Colonic mucosa (tissue), 4 donors: ENCODE measurements at places on chromosomes 7 and 10. TPM values are rescaled to one million over a fixed set of nuclear protein-coding genes. Genes with fewer than 3 reads are reported as not detected.

DNA sequence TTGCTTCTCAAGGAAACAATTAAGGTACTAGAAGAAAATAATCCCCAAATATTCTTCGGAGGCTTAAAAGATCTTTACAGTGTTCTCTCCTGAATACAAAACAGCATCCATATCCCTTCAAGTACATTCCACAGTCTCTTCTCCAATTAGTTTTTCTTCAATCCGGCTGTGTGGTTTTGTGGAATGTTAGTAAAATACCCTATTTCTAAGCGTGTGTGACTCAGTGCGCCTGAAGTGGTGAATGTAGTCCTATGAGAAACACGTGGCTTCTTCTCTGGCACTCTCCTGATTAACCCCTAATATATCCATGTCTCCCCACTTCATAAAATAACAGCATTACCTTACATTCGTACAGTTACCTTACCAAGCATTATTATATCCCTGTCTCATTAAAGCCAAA is 570.2 kb downstream of the ARL4A start:
- H3K36me3 ChIP-seq: no peaks in the 10 kb centered on the region
- no peak overlapping the region for H3K4me3 ChIP-seq
- no peaks in the 10 kb centered on the region for H3K4me1 ChIP-seq
- no peak for DNase-seq
- H3K27ac ChIP-seq: no peak overlapping the region

PPP1R17 gene
- not detected for total RNA-seq

AMZ1 gene
- 0.08 TPM for total RNA-seq

DNA sequence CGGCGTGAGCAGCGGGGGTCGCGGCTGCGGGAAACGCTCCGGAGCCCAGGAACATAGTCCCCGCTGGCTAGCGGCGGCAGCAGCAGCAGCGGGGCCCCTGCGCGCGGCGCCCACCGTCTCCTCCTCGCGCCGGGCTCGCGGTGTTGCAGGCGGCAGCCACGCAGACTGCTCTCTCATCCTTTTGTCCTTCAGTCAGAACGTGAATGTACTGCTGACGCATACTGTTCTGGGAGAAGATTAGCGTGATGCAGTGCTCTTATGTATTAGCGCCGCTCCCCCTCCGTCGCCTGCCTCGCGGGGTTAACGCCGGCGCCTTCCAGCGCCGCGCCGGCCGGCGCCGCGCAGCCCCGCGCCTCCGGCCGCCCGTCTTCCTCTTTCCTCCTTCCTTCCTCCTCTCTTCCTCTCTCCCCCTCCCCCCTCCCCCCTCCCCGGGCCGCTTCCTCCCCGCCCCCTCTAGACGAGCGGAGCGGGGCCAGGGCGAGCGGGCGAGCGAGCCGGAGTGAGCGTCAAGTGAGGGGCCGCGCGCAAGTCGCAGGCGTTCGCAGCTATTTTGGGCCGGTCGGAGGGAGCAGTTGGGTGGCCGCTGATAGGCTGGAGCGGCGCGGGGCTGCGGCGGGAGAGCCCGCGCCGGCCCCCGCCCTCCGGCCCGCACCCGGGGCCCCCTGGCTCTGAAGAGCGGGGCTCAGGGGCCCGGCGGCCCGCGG is 816 bp upstream of the LRRC4 start:
- H3K36me3 ChIP-seq: no peaks in the 10 kb centered on the region
- DNase-seq: no peak
- H3K4me3 ChIP-seq: peak overlapping the region; percentile 44

DNA sequence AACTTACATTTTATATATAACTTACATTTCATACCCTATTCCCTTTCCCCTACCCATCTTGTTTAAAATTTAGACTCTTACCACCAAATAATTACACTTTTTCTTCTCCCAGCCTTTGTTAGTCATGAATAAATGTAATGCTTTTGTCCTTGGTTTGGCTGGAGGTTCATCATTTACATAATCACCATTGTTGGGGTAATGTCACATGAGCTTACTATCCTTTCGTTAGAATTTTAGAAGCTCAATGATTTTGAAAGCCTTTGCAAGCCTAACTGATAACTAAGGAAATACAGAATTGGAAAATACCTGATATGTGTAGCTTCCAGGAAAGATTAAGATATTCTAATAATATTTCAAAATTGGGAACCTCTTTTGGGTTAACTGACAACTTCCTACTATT is 171.7 kb downstream of the PLXDC2 start:
- H3K4me1 ChIP-seq: no peaks in the 10 kb centered on the region
- H3K36me3 ChIP-seq: no peaks in the 10 kb centered on the region
- no peaks in the 10 kb centered on the region for H3K27me3 ChIP-seq
- DNase-seq: no peak
- H3K27ac ChIP-seq: no peak overlapping the region

DNA sequence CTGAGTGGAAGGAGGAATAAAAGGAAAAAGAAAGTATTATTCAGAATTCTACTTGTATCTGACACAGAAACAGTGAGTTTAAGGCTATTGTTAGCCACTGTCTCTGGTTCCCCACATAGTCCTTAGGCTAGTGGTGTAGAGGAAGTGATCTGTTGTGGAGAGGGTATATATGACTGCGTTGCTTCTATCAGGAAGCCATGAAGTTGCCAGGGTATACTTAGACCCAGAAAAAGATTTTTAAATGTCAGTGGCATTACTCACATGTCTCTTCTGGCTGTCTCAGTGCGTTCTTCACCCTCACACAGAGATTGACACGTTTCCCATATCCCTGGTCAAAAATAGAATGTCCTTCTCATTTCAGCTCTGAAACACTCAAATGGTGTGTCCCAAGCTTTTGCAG is 72.7 kb downstream of the SEM1 start:
- no peaks in the 10 kb centered on the region for H3K27me3 ChIP-seq
- H3K36me3 ChIP-seq: no peaks in the 10 kb centered on the region
- no peak overlapping the region for H3K27ac ChIP-seq
- no peak for DNase-seq
- H3K4me3 ChIP-seq: no peak overlapping the region

DNA sequence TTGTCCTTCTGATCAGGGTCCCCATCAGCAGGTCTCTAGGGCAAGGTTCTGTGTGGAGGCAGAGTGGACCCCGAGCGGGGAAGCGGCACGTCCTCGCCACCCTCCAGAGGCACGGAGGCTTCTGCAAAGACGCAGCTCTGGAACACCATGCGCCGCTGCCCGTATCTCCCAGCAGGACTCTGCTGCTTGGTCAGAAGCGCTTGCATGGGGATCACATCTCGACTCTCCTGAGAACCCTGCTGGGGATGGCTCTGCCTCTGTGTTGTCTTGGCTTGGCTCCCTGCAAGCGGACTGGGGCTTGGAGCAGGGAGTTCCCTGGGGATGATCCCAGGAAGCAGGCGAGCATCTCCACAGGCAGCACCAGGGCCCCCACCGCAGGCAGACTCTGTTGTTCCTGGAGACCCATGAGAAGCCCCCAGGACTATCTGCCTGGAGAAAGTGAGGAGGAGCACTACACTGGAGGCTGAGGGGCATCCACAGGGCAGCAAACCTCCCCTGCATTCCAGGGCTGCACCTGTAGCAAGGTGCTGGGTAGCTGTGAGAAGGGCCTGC is 520.5 kb downstream of the GLRX3 start:
- no peaks in the 10 kb centered on the region for H3K4me1 ChIP-seq
- no peak for DNase-seq
- H3K36me3 ChIP-seq: no peaks in the 10 kb centered on the region
- no peak overlapping the region for H3K27ac ChIP-seq

DNA sequence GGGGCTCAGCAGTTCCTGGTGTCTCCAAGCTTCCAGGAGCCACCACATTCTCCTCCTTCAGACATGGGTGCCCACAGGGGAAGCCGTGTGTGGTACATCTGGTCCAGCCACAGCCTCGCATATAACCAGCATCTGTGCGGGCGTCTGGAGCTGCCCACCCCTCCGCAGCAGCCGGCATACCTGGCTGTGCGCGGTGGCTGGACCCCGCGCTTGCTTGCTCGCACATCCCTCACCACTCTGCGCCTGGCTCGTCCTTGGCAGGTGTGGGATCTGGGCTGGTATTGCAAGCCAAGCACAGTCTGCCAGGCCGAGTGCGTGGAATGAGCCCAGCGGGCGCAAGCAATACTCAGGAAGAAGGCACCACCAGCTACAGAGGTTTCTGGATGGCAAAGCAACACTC is 117.7 kb upstream of the MBL2 start:
- no peaks in the 10 kb centered on the region for H3K36me3 ChIP-seq
- H3K27me3 ChIP-seq: no peaks in the 10 kb centered on the region
- H3K4me1 ChIP-seq: no peaks in the 10 kb centered on the region

DNA sequence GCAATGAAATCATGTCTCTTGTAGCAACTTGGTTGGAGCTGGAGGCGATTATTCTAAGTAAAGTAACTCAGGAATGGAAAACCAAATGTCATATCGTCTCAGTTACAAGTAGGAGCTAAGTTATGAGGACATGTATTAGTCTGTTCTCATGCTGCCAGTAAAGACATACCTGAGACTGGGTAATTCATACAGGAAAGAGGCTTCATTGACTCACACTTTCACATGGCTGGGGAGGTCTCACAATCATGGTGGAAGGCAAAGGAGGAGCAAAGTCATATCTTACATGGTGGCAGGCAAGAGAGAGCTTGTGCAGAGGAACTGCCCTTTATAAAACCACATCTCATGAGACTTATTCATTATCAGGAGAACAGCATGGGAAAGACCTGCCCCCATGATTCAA is 370.1 kb upstream of the PRKCQ start:
- H3K4me1 ChIP-seq: no peaks in the 10 kb centered on the region
- no peak overlapping the region for H3K27ac ChIP-seq
- H3K36me3 ChIP-seq: no peaks in the 10 kb centered on the region
- H3K27me3 ChIP-seq: no peaks in the 10 kb centered on the region
- H3K4me3 ChIP-seq: no peak overlapping the region
- no peak for DNase-seq

DNA sequence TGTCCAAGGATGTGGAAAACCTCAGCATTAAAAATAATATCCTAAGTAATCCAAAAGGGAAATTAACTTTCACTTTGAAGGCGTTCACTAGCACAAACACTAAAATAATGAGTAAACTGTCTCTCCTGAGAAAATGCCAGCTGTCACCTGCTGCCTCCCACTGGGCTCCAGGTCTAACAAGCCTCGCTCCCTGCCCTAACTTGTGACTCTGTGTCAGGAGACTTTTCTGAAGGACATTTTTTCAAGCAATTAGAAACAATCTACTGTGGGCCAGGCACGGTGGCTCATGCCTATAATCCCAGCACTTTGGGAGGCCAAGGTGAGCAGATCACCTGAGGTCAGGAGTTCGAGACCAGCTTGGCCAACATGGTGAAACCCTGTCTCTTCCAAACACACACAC is 72.8 kb upstream of the GLCCI1 start:
- H3K4me3 ChIP-seq: no peak overlapping the region
- no peak overlapping the region for H3K27ac ChIP-seq
- H3K36me3 ChIP-seq: no peaks in the 10 kb centered on the region

DNA sequence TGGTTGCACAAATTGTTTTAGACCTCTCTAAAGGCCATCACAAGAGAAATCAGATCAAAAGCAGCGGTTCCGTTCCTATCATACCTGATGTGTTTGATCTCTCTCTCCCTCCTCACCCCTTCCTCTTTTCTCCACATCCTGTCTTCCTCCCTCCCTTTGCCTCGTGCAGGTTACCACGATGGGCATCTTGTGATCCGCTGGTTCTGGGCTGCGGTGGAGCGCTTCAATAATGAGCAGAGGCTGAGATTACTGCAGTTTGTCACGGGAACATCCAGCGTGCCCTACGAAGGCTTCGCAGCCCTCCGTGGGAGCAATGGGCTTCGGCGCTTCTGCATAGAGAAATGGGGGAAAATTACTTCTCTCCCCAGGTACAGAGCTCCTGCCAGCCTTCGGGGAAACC is 28.5 kb upstream of the STK17A start:
- H3K27me3 ChIP-seq: no peaks in the 10 kb centered on the region
- no peak for DNase-seq
- no peaks in the 10 kb centered on the region for H3K36me3 ChIP-seq
- no peak overlapping the region for H3K27ac ChIP-seq
- no peaks in the 10 kb centered on the region for H3K4me1 ChIP-seq
- no peak overlapping the region for H3K4me3 ChIP-seq

GRCh38 chr10:72012796-72013195 is 48.6 kb downstream of the CHST3 start:
- DNase-seq: no peak
- no peak overlapping the region for H3K27ac ChIP-seq
- H3K27me3 ChIP-seq: no peaks in the 10 kb centered on the region
- H3K4me3 ChIP-seq: no peak overlapping the region
- no peaks in the 10 kb centered on the region for H3K36me3 ChIP-seq

- H3K27ac ChIP-seq: no peak overlapping the region
- peaks cover 5% of the 10 kb centered on the region for H3K4me1 ChIP-seq
These were observed 2.0 kb downstream of the ZSCAN25 start for GRCh38 chr7:99618726-99619125.

GRCh38 chr10:81874875-81875466 is at the start of gene NRG3:
TSS of gene NRG3 (plus strand) at chr10:81875194.
- no peaks in the 10 kb centered on the region for H3K4me1 ChIP-seq
- peaks cover 33% of the 10 kb centered on the region for H3K27me3 ChIP-seq
- H3K27ac ChIP-seq: no peak within 1 kb of the TSS
- no peak for DNase-seq
- H3K36me3 ChIP-seq: no peaks in the 10 kb centered on the region

LIPN gene
- not detected for total RNA-seq
